ENCODE measurements at places on chromosomes 7 and 10. TPM values are rescaled to one million over a fixed set of nuclear protein-coding genes. Genes with fewer than 3 reads are reported as not detected.

DNA sequence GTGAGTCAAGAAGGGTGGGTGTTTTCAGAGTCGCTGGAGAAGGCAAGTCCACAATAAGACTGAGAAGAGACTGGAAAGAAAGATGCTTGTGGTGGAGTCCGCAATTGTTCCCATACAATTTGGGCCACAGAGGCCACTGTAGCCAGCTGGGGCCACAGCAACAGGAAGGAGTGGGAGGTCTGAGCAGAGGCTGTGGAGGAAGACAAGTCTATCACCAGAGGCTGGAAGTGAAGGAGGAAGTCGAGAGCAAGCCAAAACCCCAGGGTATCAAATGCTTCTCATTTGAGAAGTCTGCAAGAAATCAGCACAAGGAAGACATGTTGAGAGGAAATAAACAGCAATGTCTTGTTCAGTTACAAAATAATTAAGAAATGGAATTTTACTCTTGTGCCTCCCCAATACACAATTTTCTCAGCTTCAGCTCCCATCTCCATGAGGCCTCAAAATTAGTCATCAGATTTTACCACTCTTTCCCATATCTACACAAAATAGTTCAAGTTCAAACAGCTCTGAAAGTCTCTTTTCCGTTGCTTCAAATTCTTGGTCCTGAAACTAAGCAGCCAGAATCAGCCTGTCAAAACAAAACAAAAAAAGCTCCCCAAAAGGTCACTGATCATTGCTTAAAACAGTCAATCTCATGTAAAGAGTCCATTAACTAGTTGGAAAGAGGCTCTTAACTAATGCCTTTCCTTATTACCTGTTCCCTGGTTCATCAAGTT, 31.6 kb downstream of the SLC16A12 start:
- no peak for DNase-seq

Gene GSTO2
- total RNA-seq, result 0.85 TPM

GRCh38 chr10:82041018-82041417, 166.0 kb downstream of the NRG3 start:
- DNase-seq, result no peak

GRCh38 chr10:50679149-50679548, 55.4 kb upstream of the SGMS1 start:
- no peak for DNase-seq

- no peak for DNase-seq
Observed at GRCh38 chr10:66717231-66717981, 208.4 kb upstream of the LRRTM3 start.

Gene LRRC18
- total RNA-seq, result not detected

GRCh38 chr7:116812860-116813259, 49.5 kb upstream of the CAPZA2 start:
- DNase-seq, result no peak

Gene PKD2L1
- total RNA-seq, result not detected

Gene MSS51
- total RNA-seq, result 1.5 TPM

GRCh38 chr7:65387891-65388290, 14.2 kb downstream of the ZNF92 start:
- no peak for DNase-seq

DNA sequence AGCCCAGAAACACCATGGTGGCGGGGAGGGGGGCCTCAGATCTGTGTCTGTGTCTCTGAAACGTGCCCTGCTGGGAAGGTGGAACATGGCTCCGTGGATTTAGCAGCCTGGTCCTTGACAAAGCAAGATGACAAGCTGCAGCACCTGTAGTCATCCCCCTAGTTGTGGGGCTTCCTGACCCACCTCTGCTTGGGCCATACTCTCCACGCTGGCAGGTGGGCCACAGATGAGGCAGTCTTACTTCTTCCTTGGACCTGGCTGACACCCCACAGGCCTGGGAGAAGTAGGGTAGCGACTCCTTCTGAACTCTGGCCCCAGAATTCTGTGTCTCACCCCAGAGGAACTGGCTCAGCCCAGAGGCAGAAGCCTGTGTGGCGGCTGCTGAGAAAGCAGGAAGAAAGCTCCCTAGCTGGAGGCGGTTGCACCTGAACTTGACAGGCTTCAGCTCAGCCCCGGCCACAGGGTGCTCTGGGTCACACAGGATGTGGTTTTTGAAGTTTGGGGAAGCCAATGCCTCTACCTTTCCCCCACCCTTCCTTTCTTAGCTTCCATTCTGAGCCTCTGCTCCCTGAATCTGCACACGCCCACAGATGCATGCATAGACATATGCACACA, 113.9 kb downstream of the ABLIM1 start:
- DNase-seq, result no peak

- DNase-seq, result no peak
Observed at GRCh38 chr10:20962165-20962564, 65.1 kb upstream of the NEBL start.

Measured in dermis blood vessel endothelial cell (primary cell).